ENCODE measurements at places on chromosomes 3 and 15.
A peak's percentile ranks its signal among the peaks of the same experiment; 100 is the strongest.

DNA sequence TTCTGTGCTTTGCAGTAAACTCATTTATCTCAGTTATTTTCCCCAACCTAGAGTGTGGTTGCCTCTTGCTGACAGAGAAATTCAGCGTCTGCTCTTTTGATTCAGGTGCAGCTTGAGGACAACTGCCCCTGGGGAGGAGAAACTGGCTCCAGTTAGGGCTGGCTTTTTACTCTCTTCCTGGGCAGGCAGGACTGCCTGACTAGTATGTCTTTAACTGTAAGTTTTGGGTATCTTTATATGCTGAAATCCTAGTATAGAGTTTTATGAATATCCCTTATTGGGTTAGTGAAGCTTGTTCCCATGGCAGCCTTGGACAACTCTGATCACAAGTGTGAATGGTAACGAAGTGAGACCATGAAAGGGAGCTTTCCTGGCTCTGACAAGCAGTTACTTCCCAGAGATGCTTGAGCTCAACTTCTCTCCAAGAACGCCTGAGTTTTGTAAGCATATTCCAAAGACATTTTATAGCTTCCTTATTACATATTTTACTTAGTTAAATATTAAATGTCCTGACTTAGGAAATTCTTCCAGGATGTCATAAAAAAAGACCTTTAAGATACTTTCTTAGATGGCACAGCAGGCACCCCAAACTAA, 27.1 kb downstream of the CCNB2 start:
- DNase-seq = no peak

DNA sequence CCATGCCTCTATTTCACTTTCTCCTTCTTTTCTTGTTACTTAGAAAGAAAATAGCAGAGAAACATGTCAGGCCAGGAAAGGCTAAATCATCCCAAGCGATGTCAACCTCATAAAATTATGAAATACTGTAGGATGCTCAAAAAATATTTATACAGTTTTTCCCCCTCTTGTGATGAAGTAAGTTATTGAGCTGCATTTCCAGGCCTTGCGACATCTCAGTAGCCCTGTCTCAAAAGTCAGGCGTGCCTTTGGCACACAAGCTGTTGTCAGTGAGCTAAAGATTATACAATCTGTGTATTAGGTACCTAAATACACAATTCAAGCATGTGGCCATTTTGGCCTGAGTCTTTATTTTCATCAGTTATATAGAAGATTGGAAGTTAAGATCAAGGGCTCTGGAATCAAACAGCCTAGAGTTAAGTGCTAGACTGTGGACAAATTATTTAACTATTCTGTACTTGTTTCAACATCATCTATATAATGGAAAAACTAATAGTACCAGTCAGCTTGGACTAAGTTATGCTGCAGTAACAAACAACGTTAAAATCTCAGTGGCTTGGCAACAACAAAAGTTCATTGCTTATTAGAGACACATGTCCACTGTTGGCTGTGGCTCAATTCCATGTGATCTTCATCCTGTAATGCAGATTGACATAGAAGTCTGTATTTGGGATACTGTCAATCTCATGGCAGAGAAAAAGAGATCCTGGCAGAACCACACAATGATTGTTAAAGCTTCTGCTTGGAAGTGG, 406.4 kb upstream of the PROK2 start:
- DNase-seq = no peak

DNA sequence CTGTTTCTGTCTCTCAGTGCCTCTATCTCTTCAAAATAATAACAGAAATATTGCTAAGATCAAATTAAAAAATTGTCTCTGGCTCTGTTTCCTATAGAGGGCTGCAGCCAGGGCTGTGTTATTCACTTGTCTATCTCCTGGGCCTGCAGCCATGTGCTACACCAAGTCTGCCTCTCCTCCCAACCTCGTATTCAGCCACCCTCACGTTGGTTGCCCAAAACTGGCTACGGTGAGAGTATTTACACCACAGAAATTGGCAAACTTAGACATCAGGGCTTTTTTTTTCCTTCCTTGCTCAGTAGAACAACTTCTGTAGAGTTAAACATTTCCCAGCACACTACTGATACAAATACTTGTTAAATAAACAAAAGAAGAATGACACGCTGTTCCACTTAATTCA, 320.9 kb upstream of the ICE2 start:
- no peak for DNase-seq

- DNase-seq = no peak
These were observed 102.3 kb downstream of the POLQ start for GRCh38 chr3:121443456-121443855.

GRCh38 chr3:5056111-5056391, 66.0 kb upstream of the ARL8B start:
- no peak for DNase-seq

DNA sequence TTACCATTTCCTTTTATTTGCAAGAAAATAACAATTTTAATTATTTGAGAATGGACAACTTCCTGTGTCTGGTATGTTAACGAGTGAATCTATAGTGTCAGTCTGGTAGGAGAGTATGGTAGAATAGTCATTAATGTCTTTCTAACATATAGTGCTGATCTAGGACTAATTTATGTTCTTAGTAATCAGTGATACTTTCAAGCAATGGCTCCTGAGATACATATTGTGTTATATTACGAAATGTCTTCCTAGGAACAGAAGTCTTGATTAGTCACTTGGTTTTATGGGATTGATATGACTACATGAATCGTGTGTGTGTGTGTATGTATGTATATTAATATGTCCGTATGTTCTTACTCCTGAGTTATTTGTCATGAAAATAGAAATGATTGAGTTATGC, 66.6 kb upstream of the PAQR5 start:
- DNase-seq = no peak

GRCh38 chr3:27202959-27203358, 166.2 kb downstream of the NEK10 start:
- no peak for DNase-seq

DNA sequence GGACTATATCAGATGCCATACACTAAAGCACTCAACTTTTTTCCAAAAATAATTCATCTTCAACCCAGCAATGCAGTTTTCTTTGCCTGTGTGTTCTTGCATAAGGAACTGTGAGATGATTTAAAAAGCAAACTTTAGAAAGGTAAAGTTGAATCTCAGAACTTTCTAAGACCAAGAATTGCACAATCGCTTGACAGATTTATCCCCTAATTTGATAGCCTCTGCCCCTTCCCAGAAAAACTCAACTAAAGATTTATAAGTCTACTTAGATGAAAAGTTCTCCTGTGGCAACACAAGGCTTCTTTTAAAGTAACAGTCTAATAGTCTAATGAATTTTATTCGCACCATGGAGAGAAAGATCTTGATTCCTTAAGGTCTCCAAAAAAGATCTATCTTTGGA, 259.3 kb downstream of the MAGI1 start:
- no peak for DNase-seq

DNA sequence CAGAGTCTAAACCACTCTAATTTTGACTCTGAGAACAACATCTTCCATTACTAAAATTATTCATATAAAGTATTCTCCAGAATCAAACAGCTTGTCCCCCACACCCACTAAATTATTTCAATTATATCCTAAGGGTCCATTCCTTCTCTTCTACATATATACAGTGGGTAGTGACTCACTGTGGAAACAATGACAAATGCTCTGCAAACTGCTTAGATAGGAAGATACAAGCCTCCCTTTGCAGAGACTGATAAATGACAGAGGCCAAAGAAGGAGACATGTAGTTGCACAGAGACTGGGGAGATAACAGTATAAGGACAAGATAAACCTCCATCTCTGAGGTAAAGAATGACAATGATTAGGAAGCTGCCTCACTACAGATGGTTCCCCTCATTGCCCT, 1087.4 kb downstream of the AGBL1 start:
- DNase-seq = no peak

DNA sequence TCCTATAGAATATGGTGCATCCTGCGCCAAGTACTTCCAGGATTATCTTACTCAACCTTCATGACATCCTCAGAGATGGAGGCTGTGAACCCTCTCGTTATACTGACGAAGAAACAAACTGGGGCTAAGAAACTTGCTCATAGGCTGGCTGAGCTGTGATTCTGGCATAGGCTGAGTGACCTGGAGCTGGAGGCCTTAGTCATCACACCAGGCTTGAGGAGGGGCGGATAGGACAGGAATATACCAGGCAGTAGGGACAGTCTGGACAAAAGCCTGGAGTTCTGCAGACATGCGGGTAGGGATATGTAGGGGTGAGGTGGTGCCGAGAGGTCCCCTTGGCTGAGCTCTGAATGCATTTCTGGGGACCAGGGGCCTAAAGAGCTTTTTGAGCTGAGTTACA, 18.1 kb downstream of the HEMK1 start:
- DNase-seq = no peak

DNA sequence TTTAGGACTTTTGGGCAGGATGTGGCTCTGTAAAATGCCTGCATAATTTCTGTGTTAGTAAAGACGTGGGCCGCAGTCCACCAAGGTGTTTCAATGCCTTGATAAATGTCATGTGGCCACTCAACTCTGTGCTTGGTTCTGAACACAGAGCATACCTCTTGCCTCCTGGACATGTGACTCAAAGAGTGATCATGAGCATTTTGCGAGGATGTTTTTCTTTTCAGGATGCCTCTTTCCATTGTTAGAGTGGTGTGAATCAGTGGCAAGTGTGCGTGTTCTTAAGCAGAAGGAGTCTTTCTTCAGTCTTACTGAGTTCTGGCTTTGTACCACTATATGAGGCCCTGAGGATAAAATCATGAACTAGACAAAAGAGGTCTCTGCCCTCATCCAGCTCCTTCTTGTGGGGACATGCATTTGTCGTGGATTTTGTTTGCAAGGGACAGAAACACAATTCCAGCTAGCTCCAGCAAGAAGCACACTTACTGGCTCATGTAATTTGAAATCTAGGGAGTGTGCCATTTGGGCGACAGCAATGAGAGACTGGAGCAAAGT, 363.4 kb downstream of the LRTM1 start:
- DNase-seq = no peak

DNA sequence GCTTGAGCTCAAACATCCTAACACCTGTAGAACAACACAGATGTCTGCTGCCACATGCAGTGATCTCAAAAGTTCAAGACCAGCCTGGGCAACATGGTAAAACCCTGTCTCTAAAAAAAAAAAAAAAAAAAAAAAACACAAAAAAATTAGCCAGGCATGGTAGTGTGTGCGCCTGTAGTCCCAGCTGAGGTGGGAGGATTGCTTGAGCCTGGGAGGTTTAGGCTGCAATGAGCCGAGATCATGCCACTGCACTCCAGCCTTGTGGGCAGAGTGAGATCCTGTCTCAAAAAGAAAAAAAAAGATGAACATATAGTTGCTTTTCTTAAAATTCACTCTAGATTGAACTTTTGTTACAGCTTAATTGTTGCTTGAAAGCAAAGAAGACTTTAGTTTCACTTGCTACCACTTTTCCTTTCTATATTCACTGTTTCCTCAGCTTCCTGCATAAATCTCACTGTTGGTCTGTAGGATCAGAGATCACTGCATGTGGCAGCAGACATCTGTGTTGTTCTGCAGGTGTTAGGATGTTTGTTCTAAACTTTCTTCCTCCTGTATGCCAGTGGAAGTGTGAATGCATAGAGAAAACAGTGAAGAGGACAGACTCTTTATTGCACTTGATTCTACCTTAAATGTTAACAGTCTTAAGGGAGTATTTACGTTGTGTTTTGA, 12.6 kb downstream of the RAB11A start:
- no peak for DNase-seq

DNA sequence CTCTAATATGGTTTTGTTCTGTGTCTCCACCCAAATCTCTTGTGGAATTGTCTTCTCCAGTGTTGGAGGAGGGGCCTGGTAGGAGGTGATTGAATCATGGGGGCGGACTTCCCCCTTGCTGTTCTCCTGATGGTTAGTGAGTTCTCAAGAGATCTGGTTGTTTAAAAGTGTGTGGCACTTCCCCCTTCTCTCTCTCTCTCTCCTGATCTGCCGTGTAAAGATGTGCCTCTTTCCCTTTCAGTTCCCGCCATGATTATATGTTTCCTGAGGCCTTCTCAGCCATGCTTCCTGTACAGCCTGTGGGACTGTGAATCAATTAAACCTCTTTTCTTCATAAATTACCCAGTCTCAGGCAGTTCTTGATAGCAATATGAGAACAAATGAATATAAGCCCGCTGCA, 33.1 kb downstream of the RETNLB start:
- no peak for DNase-seq

DNA sequence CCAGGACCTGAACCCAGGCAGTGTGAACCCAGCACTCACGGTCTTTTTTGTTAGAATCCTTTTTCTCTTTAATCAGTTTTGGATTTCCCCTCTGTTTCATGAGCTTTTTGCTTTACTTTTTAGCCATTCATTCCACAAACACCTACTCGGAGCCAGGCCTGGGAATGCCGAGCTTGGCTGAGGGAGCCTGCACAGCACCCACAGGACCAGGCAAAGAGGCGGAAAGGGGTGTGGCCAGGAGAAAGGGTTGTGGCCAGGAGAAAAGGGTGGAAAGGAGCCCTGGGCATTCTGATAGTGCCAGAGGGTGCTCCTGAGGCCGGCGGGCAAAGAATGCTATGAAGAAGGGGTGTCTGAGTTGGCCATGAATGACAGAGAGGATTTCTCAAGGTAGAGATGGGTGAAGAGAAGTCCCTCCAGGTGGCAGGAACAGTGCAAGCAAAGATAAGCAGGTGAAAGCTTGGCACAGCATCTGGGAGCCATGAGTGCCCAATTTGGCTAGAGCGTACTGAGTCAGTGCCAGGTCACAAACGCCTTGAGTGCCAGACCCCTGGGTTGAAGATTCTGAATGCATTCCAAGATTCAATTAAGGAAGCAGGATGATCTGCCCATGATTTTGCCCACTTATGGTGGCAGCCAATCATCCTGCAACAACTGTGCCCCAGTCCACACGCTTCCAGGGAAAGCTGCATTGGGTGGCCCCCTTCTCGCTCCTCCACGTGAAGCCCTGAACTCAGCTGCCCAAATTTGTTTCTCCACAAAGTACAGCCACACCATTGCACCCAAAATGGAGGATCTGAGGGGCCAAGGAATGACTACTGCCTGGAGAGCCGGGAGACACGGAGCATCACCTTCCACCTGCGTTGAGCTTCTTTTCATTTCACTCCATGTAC, 157.2 kb downstream of the XXYLT1 start:
- DNase-seq = no peak

DNA sequence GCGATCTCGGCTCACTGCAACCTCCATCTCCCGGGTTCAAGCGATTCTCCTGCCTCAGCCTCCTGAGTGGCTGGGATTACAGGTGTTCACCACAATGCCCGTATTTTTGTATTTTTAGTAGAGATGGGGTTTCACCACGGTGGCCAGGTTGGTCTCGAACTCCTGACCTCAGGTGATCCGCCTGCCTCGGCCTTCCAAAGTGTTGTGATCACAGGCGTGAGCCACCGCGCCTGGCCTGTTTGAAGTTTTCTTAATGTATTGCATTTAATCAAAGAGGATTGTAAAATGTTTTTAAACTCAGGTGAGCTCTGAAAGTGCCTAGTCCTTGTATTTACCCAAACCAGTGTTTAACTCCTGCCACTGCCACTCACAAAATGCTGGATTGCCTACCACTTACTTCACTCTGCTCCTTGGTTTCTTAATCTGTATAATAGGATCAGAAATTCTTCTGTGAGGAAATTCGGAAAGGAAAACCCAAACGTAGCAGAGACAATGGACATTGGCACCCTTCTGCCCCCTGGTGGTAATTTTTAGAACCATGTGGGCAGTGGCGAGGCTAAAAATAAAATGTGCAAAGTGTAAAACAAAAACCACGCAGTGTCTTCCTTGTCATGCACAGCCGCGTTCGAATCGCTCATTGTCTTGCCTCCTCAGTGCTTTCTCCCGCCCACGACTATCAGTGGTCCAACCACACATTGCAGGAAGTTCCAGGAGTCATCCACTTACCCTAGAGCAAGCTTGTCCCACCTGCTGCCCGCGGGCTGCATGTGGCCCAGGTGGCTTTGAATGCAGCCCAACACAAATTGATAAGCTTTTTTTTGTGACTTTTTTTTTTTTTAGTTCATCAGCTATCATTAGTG, 27.3 kb downstream of the CEP19 start:
- peak; percentile 74 for DNase-seq

- DNase-seq = no peak
These were observed 47.2 kb upstream of the ZBTB38 start for GRCh38 chr3:141321109-141321497.

Measured in right atrium auricular region (tissue), 2 donors.